ENCODE measurements at places on chromosomes 13 and 19.

DNA sequence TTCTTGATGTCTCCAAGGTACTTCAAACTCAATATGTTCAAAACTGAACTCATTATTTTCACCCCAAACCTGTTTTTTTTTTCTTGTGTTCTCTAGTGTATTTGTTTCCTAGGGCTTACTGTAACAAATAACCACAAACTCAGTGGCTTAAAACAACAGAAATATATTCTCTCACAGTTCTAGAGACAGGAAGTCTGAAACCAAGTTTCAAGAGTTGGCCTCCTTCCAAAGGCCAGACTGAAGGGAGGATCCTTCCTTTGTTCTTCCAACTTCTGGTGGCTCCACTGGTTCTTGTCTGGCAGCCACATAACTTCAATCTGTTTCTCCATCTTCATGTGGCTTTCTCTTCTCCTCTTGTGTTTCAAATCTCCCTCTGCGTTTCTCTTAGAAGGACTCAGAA is 62.0 kb upstream of the PDCD5 start:
- DNase-seq = peak; percentile 36

DNA sequence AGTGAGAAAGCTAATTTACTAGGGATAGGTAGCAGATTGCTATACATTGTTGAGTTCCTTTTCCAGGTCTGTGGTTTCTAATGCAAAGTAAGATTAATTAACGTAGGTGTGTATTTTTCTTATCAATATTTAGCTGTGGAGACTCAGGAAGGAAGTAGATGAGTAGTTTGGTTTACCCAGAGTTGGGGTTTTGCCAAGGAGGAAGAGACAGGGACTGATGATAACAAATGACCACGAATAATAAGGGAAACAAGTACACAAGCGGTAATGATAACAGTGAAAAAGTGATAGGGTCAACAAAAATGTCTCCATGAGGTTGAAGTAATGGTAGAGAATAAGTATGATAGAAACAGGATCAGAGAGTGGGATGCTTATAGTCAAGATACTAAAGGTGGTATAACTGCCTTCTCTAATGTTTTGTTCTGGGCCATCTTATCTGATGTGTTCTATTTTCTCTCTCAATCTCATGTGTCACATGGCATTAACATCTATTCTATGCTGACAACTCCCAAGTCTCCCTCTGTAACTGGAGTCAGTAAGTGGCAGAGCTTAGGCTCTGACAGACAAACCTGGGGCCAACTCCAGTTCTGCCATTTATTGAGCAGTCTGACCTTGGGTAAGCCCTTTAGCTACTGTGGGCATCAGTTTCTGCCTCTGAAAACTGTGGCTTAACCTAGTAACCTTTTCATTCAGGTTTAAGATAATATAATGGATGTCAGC is 8.8 kb downstream of the OBI1 start:
- DNase-seq = no peak

GRCh38 chr13:37475966-37476365 is 122.6 kb downstream of the POSTN start:
- no peak for DNase-seq

DNA sequence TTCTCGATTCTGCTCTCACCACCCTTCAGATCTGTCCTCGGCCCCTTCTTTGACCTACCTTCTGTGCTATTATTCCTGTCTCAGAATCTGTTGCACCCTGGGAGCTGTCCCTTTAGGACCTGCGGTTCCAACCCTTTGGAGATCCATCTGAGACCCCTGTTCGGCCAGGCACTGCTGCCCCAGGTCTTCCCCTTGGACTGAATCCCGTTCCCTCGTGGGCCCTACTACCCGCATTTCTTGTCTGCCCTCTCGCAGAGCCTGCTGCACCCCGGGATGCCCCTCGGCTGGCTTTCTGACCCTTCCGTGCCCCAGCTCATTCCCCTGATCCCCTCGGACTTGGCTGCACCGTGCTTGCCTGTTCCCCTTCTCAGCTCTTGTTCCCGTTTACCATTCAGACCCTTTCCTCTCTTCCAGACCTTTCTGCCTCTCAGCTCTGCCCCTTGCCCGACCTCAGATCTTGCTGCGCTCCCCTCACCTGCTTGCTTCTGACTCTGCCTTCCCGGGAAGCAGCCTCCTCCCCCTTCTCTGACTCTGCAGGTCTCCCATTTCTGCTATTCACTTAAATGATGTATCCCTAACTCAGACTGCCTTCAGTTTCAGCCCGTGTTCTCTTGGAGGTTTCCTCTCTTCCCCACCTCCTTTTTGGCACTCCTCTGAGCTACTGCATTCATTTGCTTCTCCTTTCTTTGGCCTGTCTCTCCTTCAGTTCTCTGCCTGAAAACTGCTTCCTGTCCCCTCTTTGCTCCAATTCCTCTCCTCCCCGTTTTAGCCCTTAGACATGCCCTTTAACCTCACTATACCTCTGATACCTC is 1.1 kb downstream of the ARHGAP35 start:
- DNase-seq = no peak

DNA sequence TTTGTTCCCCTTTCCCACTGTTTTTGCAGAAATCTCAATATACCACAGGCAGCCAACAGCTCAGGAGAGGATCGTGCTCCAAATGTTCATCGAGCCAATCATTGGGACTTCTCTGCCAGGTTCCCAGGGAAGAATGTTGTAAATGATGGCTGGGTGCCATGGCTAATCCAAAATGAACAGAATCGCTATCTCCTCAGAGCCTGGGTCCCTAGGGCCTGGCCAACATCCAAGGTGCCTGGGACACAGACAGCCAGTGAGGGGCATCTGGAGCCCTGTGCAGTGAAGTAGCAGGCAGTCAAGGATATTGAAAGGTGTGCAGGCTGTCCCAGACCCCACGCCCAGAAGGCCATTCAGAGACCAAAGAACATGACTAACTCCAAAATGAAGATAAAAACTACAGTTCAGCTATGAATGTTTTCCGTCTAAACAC is 37.8 kb downstream of the BRD4 start:
- DNase-seq = no peak

GRCh38 chr19:16561382-16561781 is 10.8 kb downstream of the SLC35E1 start:
- DNase-seq = no peak

DNA sequence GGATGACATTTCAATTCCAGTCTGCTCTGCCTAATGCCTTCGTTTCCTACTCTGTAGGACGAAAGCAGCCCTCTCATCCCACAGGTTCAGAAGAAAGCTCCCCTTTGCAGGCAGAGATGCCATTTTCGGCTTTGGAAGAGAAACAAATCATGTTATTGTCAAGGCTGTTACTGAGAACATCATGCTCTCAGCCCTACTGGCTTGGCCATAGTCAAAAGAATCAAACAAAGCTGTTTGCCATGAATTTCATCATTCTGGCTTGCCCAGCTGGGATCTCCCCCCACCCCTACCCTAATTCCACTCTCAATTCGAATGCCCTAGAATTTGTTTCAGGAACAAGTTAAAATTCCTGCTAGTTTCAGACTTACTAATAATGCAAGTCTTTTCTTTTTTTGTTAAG is 162.3 kb upstream of the SERP2 start:
- DNase-seq = no peak

DNA sequence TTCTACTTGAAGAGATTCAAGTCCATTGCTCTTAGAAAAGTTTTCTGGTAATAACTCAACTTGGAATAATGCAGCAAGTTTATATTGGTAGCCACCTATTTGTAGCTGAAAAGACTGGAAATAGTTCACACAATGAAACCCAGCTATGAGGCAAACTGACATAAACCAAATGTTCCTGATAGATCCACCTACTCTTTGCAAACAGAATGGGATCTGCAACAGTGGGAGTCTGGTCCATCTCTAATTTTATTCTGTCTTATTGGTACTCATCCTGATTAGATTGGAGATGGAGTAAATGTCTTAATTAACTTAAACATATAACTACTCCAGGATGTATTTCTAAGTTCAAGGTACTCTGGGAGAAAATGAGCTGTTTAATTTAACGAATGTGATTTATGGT is 438.0 kb downstream of the OLFM4 start:
- no peak for DNase-seq

DNA sequence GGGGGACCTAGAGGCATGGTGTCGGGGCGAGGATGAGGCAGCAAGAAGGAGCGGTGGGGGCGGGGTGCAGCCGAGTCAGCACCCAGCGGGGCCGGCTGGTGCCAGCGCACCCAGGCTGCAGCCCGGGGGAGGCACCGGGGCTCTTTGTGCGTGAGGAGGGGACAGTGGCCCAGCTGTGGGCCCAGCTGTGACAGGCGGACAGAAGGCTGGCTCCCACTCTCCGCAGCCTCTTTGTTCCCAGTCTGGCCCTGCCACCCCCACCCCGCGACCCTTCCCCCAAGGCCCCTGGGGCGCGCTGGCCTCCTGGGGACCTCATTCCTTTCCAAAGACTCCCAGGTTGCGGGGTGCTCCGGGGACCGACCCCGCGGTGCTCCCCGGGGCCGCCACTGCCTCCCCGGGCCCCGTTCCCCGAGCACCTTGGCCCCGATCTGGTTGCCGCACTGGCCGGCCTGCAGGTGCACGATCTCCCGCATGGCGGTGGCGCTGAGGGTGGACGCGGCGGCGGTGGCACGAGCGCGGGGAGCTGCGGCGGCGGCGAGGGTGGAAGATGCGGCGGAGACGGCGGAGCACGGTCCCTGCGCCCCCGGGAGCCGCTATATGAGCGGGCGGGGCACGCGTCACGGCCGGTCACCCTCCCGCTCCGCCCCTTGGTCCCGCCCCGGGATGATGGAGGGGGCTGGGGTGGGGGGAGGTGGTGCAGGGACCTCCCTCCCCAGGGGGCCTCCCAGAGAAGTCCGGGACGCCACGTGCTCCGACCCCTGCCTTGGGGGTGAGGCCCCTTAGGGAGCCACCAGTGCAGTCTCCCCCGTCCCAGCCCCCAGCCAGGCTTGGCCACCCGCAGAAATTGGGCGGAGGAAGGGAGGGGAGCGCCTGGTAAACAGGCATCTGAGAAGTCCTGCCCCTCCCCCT is at the start of gene TUBB4A:
Gene TUBB4A (minus strand): TSS at position 570 of the 909 bp plus-strand sequence. CDS start 97 bp downstream, at position 473.
- DNase-seq = no peak

- peak; percentile 50 for DNase-seq
Measured at GRCh38 chr13:29594303-29594709, 1.2 kb downstream of the SLC7A1 start.

- DNase-seq = no peak
Measured at GRCh38 chr13:113545455-113545930, 39.1 kb upstream of the TFDP1 start.

DNA sequence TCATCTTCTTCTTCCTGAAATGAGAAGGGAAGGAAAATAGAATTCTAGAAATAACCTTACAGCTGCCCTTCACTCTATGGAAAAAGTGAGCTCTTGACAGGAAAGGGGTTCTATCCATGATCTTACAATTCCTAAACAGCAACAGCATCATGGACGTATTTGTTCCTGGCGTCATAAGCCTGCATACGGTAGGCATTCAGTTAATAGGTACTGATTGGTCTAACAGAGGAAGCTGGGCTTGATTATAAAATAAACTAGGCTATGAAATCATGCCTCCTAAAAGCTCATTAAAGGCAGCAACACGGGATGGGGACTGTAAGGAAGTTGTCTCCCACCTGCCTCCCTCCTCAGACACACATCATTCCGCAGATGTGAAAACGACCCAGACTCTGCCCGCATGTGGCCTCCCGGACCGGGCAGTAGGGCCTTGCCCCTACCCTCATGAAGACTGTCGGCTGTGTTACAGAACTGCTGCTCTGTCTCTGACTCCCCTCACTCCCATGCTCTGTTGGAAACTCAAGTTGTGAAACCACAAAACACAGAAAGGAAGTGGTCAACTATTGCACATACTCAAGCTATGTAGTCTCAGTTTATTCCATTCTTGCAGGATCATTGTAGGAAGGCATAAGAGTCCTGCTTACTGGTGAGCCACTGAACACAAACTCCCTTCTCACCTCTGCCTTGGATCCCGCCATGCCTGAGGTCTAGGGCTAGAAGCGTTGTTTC is 129.8 kb downstream of the DLEU7 start:
- peak; percentile 83 for DNase-seq

DNA sequence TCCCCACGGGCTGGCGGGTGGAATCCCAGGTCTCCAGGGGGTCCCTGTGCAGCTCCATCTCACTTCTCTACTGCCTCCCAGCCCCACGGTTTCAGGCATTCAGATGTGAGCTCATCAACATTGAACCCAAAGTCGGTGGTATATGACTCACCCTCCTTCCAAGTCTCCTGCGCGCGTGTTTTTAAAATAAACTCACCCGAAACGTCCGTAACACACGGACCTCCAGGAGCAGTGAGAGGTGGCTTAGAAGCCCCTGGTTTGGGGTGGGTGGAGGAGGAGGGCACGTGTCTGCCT is 14.0 kb upstream of the CRTC1 start:
- DNase-seq = no peak

DNA sequence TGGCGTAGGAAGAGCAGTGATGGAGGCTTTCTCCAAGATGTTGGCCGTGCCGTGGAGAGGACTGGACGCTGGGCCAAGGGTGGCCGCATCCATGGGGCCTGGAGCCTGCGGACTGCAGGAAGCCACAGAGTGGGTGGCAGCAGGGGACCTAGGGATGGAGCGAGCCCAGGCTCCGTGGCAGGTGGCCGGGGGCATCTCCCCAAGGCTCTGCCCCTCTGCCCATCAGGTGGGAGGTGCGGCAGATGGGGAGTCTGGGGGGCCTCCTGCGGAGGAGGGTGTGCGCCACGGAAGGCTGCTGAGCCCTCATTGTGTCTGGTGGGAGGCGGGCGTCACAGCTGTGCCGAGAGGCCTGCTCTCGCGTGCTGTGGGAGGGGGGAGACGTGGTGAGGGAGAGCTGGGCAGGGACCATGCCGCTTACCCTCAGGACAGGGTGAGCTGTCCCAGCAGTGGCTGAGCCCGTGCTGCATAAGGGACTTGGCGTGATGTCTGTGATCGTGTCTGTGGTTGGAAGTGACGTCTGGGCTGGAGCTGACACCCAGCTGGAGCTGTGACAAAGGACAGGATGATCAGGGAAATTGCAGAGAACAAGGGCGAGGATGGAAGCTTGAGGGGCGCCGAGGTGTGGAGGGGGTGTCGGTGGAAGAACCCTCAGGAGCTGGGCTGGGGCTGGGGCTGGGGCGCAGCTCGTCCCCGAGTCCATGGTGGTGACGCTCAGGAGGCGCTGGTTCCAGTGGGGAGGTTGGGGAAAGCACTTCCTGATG is 13.4 kb downstream of the MCF2L start:
- no peak for DNase-seq

GRCh38 chr19:1680976-1681375 is 28.6 kb upstream of the TCF3 start:
- no peak for DNase-seq

DNA sequence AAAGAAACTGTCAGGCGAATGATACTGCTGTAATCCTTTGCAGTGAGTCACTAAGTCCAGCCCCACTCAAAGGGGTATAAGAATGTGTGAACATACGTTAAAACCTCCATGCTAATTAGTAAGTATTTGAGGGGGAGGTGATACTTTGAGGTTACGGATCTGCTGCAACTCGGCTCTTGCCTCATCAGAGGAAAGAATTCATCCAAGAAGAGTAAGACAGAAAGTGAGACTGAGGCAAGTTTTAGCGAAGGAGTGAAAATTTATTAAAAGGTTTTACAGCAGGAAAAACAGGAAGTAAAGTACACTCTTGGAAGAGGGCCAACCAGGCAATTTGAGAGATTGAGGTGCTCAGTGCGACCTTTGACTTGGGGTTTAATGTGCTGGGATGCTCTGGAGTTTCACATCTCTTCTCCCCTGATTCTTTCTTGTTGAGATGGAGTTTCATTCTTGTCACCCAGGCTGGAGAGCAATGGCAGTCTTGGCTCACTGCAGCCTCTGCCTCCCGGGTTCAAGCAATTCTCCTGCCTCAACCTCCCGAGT is 9.8 kb downstream of the CLEC4M start:
- no peak for DNase-seq

GRCh38 chr13:81377921-81378320 is 1037.0 kb upstream of the SPRY2 start:
- no peak for DNase-seq
